ENCODE measurements at places on chromosomes 2 and 18. TPM values are rescaled to one million over a fixed set of nuclear protein-coding genes. Genes with fewer than 3 reads are reported as not detected.

The KIF1A gene
- total RNA-seq: not detected

The SKOR2 gene
- total RNA-seq: not detected

The PSMD14 gene
- 57.0 TPM for total RNA-seq

The PSMA8 gene
- total RNA-seq: not detected

The ZNF521 gene
- total RNA-seq: 23.6 TPM

The MBD1 gene
- total RNA-seq: 53.3 TPM

The RAPH1 gene
- total RNA-seq: 21.1 TPM

The BCL2L11 gene
- total RNA-seq: 10.2 TPM

The POTEC gene
- total RNA-seq: not detected

GRCh38 chr2:8799004-8799403, 38.4 kb downstream of the KIDINS220 start:
- DNase-seq: peak; percentile 11

DNA sequence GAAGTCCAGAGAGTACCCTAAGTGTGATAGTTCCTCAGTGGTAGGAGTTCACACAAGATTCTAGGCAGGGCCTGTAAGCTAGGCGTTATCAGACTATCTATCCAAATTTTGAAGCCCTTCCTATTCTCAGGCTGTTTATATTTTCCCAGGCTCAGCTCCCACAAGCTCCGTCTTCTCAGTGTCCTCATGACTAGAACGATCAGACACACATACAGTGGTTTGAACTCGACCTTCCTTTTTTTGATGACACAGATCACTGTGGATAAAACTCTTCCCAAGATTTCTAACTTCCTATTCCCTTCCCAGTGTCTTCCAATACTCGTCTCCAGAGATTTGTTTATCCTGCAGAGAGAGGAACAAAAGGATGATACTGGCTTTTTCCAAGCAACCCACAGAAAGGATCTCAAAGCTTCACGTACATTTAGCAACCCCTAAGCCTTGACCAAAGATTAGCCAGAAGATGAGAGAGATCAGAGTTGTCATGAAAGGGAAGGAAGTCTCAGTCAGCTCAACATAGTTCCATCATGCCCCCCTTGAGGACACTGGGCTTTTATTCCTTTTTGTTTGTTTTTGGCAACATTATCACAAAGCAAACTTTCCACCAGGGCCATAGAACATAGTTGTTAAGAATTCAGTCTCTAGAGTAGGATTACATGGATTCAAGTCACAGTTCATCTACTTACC, 42.3 kb upstream of the DOK6 start:
- no peak for DNase-seq

GRCh38 chr2:171807831-171808393, 86.1 kb downstream of the SLC25A12 start:
- DNase-seq: no peak

DNA sequence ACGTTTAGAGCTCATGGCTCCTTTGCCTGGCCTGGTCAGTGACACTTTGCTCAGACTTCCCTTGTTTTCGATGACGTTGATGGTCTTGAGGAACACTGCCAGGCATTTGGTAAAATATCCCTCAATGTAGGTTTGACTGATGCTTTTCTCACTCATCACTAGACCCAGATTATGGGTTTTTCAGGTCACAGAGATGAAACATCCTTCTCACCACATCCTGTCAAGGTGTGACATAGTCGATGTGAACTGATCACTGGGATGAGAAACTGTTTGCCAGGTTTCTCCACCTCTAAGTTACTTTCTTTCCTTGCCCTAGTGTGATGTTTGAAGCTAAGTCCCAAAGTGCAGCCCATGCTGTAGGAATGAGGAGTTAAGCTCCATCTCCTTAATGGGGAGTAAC, 81.5 kb downstream of the AFF3 start:
- DNase-seq: no peak

- peak; percentile 44 for DNase-seq
These were observed 102.7 kb downstream of the CPO start for GRCh38 chr2:207041786-207042554.

DNA sequence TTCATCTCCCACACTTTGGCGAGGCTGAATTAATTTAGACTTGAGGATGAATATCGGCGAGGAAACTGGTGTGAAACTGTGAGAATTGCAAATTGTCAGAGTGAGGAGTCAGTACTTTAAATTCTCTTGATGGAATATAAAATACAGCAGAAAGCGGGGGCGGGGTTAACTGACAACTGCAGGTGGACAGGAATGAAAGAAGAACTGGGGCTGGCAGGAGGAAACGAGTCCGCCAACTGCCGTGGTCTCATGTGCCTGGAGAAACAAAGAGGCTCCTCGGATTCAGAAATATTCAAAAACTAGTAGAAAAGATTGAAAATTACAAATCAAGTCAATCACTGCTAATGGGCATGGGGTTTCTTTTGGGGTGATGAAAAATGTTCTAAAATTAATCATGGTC, 44.3 kb downstream of the MOGAT1 start:
- no peak for DNase-seq

GRCh38 chr2:46569766-46570165, 90.4 kb downstream of the TMEM247 start:
- no peak for DNase-seq

- DNase-seq: no peak
These were observed 72.7 kb upstream of the MGAT4A start for GRCh38 chr2:98803405-98804264.

- DNase-seq: peak; percentile 63
These were observed 73.5 kb downstream of the ANTXR1 start for GRCh38 chr2:69086466-69086865.

- DNase-seq: no peak
These were observed 593.4 kb downstream of the DCC start for GRCh38 chr18:52933356-52933755.

All from fibroblast of lung (primary cell).